Stimulated activated CD4-positive, alpha-beta T cell treated with anti-CD3 and anti-CD28 coated beads, Interleukin-1b, Interleukin-23, amount 100 ng/mL, for 1 hour (primary cell): ENCODE measurements at places on chromosomes 1 and 21.

DNA sequence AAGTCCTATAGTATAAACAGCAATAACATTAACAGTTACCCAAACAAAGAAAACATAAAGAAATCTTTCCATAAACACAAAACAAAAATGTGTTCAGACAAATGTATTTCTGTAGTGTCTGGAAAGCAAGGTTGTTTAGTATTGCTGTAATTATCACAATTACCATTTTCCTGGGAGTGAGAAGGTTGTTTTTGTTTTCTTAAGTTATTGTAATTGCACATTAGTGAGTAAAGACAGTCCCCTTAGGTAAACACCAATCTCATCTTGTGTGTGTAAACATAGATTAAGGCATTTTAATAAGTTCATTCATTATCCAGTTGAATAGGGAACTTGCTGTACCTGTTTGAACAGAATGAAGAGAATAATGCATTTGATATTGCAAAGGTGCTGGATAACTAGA lies 356.9 kb upstream of the ADGRL4 start:
- no peak for DNase-seq

DNA sequence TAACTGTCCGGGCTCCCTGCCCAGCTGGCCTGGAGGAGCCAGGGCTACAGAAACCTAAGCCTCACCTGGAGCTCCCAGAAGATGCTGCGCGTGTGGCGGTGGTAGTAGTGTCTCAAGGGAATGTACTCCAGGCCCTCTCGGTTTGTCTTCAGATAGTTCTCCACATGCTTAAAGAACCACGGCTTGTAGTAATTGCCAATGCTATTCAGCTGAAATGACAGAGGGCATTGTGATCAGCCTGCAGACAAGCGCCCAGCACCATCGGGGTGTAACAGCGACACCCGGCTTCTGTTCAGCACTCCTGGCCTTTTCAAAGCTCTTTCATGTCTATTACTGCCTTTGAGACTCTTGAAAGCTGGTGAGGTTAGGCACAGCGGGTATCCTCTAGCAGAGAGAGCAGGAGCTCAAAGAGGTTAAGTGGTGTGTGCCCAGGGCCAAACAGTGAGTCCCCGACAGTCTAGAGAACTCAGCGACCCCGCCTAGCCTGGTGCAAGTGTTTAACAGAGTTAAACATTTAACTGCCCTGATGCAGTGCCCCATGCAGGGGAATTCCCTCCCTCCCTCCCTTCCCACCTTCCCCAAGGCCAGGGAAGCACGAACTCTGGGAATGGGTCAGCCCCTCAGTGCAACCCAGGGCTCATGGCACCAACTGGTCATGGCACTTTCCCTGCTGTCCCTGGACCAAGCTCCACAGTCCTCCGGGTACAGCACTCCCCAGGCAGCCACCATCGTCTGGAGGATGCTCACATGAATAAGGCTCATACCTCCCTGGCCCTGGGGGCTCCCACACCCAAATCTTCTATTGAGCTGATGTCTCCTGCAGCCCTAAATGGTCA lies 21.5 kb downstream of the DHCR24 start:
- no peak for DNase-seq

DNA sequence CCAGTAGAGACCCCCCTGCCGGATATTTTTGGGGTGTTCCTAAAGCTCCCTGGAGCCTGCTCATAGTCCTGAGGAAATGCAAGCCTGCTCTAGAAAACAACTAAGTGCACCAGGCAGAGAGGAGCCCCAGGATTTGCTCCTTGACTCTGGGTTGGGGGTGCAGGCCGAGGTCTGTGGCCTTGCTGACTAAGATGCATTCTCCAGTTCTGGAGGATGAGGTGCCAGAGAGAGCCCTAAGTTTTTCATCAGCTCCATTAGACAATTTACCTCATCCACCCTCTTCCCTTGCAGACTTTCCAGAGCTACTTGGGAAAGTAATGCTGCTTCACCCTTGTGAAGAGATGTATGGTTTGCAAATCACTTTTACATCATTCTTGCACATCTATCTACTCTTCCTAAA lies 9.1 kb downstream of the TUFT1 start:
- no peak for DNase-seq

DNA sequence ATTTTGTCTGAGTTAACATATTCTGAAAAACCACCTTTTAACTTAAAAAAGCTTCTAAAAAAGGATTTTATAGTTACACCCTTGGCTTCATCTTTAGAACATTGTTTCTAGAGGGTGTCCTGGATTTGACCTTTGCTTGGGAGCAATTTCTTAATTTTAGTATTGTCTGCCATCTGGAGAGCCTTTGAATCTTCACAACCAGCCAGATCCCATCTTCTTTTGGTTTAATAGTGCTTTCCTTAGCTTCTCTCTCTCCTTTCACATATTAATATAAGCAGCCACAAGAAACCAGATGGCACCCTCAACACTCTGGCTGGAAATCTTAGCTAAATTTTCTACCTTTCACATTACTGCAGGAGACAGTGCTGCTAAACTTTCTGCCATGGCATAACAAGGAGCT lies 76.5 kb upstream of the TSPAN2 start:
- no peak for DNase-seq

DNA sequence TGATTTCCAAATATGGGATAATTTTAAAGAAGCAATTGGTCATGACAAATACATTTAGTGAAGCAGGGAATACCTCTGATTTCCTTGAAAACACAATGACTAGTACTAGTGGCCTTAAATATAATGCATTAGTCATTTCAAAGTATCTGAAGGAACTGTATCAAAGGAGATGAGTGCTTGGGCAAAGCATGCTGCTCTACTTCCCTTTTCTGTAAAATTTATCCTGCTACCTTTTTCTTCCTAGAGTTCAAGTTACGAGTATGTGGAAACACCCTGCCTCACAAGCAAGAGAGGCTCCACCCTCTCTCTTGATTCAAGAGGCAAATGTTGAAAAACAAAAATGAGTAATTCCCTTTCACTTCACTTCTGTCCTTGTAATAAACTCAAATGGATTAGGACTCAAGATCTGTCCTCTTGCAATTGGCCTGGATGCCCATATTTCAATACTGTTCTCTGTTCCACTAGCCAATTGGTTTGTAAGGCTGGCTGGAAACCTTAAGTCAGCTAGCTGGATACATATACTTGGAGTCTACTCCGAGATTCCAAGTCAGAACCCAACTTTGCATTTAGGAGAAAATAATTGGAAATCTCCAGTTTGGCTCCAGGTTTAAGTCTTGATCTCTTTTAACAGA lies 92.5 kb downstream of the CDC42BPA start:
- no peak for DNase-seq

- peak; percentile 27 for DNase-seq
These were observed 23.1 kb downstream of the DYRK3 start for GRCh38 chr1:206658264-206658980.

DNA sequence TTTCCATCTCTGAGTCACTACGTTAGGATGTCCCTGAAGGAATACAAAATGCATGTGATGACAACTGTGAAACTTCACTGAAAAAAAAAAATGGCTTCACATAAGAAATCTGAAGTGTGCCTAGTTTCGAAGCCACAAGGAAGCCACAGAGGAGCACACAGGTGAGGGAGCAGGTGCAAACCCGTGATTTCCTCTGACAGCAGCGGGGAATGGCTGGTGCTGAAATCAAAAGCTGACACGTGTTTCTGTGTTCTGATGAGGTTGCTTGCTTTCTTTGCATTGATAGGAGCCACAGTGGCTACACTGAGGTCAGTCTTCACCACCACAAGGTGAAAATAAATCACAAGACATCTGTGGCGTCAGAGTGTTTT lies 105.7 kb upstream of the TLR5 start:
- no peak for DNase-seq

DNA sequence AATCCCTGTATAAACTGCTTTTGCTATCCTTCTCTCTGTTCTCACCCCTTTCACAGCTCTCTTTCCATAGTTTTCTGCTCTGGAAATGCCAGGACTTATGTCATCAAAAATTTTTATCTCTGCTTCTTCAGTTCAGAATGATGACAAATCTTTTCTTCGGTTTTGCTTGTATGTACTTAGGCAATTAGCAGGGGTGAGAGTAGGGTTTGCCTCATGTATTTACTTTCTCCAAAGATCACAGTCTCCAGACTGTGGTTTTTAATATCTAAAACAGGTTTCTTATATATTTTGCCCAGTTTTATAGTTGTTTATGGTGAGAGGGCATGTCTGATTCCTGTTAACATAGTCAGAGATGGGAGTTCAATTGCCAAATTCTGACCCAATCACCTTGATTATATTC lies 235.4 kb upstream of the LYPLAL1 start:
- no peak for DNase-seq

DNA sequence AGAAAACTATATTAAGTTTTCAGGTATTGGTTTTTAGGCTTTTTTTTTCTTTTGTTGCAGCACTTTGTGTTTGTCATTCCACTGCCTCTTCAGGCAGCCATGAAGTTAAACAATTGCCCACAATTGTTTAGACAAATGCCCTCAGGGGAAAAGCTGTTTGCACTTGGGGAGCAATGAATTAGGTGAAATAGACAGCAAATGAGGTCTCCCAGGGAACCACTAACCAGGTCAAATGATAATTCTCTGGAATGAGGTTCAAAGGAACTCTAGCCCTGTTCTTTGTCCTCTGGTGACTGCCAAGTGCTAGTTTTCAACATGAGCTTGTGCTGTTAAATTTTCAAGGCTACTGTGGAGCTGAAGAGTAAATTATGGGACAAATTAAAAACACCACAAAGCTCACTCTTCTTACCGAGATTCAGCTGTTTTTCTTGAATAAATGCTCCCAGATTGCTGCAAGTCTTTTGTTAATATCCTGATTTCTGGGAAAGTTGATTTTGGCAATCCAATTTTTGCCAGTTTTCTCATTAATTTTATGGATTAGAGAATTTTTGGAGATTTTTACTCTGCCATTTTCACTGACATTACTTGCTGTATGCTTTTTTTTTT lies 15.1 kb upstream of the MAB21L3 start:
- DNase-seq, result no peak

DNA sequence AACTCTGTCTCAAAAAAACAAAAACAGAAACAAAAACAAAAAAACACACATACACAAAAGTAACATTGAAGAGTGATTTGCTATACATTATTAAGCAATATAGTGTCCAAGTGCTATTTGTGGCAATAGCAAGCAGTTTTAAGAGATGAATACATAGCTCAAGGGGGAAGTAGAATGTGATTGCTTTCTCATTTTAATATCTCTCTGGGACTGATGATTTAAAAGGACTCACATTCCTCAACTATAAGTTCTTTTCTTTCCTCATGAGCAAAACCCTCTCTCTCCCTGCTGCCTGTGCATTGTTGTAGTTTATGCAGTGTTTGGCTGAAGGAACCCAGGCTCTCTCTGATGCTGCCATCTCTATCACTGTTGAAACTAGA lies 47.0 kb upstream of the CSF1 start:
- no peak for DNase-seq

GRCh38 chr1:119653839-119654170 lies 5.7 kb upstream of the ZNF697 start:
- DNase-seq, result no peak

DNA sequence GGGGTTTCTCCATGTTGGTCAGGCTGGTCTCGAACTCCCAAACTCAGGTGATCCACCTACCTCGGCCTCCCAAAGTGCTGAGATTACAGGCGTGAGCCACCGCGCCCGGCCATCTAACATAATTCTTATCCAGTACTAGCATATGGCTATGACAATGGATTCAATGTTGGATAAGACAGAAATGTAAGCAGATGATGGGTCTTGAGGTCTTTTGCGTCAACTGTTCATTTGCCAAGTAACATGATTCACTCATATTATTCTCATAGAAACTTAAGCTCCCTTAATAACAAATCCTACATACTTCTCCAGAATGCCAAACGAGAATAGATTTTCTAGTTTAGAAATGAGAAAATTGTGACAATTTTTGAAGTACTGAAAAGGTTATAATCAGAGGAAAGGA lies 170.3 kb downstream of the RGS7 start:
- DNase-seq, result no peak

- DNase-seq, result no peak
These were observed 55.2 kb upstream of the ANGPTL1 start for GRCh38 chr1:178926046-178926445.

DNA sequence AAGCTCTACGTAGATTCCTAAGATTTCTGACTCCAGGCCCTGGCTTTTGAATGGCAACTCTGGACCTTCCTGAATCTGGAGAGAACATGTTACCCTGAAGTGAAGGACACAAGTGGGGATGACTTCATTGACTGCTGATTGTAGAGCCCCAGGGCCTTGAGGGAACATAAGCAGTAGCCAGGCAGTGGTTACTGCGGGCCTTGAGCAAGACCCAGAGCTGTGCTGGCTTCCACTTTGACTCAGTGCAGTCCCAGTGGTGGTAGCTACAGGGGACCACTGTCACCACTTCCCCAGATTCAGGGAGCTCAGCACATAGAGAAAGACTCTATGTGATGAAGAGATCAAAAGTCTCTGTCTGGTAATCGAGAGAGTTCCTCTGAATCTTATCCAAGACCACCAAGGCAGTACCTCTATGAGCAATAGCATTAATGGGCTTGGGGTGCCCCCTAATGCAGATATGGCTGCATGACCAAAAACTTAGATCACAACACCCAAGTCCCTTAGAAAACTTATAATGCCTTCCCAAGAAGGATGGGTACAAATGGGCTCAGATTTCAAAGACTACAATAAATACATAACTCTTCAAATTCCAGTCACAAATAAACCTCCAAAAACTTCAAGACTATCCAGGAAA lies 1278.3 kb downstream of the AMY1C start:
- DNase-seq, result no peak

GRCh38 chr1:225572422-225572821 lies 80.5 kb downstream of the ENAH start:
- DNase-seq, result no peak

GRCh38 chr1:119266386-119266785 lies 102.2 kb upstream of the HAO2 start:
- no peak for DNase-seq

DNA sequence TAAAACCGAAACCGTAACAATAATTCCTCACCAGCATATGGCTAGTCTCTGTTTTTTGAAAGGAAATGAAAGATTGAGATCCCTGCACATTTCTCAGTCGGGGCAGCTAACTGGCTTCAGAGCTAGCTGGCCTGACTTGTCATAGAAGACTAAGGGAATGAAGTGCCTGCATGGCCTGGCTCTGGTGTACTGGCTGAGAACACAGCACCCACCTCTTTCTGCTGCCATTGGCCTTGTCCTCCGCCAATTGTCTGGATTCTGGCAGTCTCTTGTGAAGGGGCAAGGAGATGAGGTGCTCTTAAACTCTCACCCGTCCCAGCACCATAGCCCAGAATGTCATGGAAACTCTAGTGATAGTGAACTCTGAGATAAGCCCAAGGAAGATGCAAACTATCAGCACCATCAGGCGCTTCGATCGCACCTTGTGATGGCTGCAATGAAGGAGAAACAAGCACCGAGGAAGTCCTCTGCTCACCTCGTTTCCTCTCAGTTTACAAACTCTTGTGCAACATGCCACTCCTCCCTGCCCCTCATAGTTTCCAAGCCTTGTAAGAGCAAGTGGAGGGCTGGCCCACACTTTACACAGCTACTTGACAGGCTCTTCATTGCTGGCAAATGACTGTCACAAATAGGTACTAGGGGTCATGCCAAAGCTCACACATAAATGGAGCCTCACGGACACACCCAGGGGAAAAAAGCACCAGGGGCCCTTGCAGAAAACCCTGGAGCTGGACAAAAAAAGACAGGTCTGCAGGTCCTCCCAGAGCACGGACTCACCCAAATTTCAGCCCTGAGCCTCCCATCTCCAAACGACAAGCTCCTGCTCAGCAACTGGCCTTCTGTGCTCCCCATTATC lies 16.4 kb downstream of the INPP5B start:
- DNase-seq, result no peak
